H9 (cell line): ENCODE measurements at places on chromosomes 5 and 9. TPM values are rescaled to one million over a fixed set of nuclear protein-coding genes. Genes with fewer than 3 reads are reported as not detected.

SPRY4 gene
- 92.4 and 95.9 TPM in 2 replicates for total RNA-seq

C5orf52 gene
- total RNA-seq: not detected in 2 replicates

TEX10 gene
- 70.8 and 71.6 TPM in 2 replicates for total RNA-seq

UBE2R2 gene
- 52.1 and 52.4 TPM in 2 replicates for total RNA-seq

SREK1IP1 gene
- total RNA-seq: 24.2 and 28.6 TPM in 2 replicates

PCDHB15 gene
- total RNA-seq: 5.2 and 7.0 TPM in 2 replicates

WNT8A gene
- 0.26 and 0.33 TPM in 2 replicates for total RNA-seq

PCDHA7 gene
- total RNA-seq: 0.48 and 0.86 TPM in 2 replicates

NEUROG1 gene
- total RNA-seq: not detected in 2 replicates

PCDHB12 gene
- total RNA-seq: 2.3 and 3.1 TPM in 2 replicates

SLC4A9 gene
- 0.07 TPM in 1 of 2 replicates, not detected in the other for total RNA-seq

IRX4 gene
- total RNA-seq: 3.2 and 3.4 TPM in 2 replicates

ISL1 gene
- 0.13 TPM in 1 of 2 replicates, not detected in the other for total RNA-seq

CKMT2 gene
- total RNA-seq: 1.5 and 1.8 TPM in 2 replicates

KCNN2 gene
- 21.0 and 21.7 TPM in 2 replicates for total RNA-seq

KCNV2 gene
- not detected in 2 replicates for total RNA-seq

CAMK2A gene
- 0.15 and 0.33 TPM in 2 replicates for total RNA-seq

DOK3 gene
- total RNA-seq: 15.9 and 16.4 TPM in 2 replicates

CDH10 gene
- 0.22 and 0.31 TPM in 2 replicates for total RNA-seq

PMPCA gene
- 94.5 and 103 TPM in 2 replicates for total RNA-seq

AGGF1 gene
- total RNA-seq: 13.6 and 14.8 TPM in 2 replicates

S1PR3 gene
- 3.1 and 3.3 TPM in 2 replicates for total RNA-seq

NUTM2F gene
- total RNA-seq: 0.15 TPM in 1 of 2 replicates, not detected in the other

LCNL1 gene
- 0.18 and 0.20 TPM in 2 replicates for total RNA-seq

LCN6 gene
- total RNA-seq: not detected in 2 replicates

GRXCR2 gene
- not detected in 2 replicates for total RNA-seq

LCN15 gene
- 0.61 TPM in 1 of 2 replicates, not detected in the other for total RNA-seq

CDC23 gene
- total RNA-seq: 41.0 and 41.3 TPM in 2 replicates

ZNF354B gene
- 20.1 and 20.6 TPM in 2 replicates for total RNA-seq

OBP2B gene
- total RNA-seq: not detected in 2 replicates

FAM151B gene
- total RNA-seq: 0.72 and 0.79 TPM in 2 replicates

ADAMTS16 gene
- 4.5 and 4.6 TPM in 2 replicates for total RNA-seq

TSSK1B gene
- 0.17 TPM in 1 of 2 replicates, not detected in the other for total RNA-seq

PRLR gene
- total RNA-seq: 2.5 TPM in 2 replicates

SMIM33 gene
- total RNA-seq: not detected in 2 replicates

IFNK gene
- total RNA-seq: not detected in 2 replicates

TXNDC8 gene
- not detected in 2 replicates for total RNA-seq

TERT gene
- 13.3 and 15.5 TPM in 2 replicates for total RNA-seq

PRRX2 gene
- total RNA-seq: 3.9 and 4.2 TPM in 2 replicates

MYMK gene
- total RNA-seq: not detected in 2 replicates

ARHGEF28 gene
- 0.24 and 0.57 TPM in 2 replicates for total RNA-seq

REEP2 gene
- total RNA-seq: 44.3 and 49.0 TPM in 2 replicates

NRARP gene
- 22.8 and 23.8 TPM in 2 replicates for total RNA-seq

HRCT1 gene
- not detected in 2 replicates for total RNA-seq

CPEB4 gene
- 8.6 and 8.7 TPM in 2 replicates for total RNA-seq

IL7R gene
- total RNA-seq: not detected in 2 replicates

ZDHHC11 gene
- 32.7 and 37.6 TPM in 2 replicates for total RNA-seq

SLC23A1 gene
- not detected in 2 replicates for total RNA-seq
